ENCODE measurements at places on chromosomes 11 and 22.

- no peak for DNase-seq
Observed at GRCh38 chr11:82117362-82117761, 616.3 kb downstream of the FAM181B start.

- peak; percentile 81 for DNase-seq
Observed at GRCh38 chr11:120564573-120565311, 53.2 kb downstream of the GRIK4 start.

DNA sequence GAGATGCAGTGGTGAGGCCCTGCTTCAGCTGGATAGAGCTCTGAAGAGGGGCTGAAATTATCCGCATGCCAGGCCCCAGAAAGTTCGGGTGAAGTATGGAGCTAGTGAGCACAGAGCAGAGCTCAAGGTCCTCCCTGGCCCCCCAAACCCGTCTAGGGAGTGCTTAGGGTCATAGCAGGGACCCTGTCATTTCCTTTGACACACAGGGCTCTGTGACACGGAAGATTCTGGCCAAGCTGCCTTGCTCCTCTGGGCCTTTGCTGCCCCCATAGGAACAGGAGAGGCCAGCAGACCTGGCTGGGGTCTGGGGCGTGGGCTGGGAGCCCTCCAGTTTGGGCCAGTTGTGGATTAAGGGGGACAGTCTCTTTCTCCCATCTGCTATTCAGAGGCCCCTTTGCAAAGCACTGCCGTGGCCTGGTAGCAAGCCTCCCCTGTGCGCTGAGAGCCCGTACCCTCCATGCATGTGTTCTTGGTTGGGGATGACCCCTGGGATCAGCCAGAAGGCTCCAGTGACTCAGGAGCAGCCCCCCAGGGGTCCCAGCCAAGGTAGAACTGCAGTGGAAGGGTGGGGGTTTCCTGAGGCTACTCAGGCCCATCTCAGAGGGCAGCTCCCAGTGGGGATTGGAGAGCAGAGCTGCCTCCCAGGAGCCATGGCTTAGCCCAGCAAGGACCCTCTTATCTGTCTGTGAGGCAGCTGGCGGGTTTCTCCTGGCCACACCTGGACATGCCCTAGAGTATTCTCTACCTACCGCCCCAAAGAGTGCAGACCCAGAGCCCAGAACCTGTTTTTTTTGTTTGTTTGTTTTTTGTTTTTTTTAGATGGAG lies 42.3 kb downstream of the RNF141 start:
- no peak for DNase-seq

DNA sequence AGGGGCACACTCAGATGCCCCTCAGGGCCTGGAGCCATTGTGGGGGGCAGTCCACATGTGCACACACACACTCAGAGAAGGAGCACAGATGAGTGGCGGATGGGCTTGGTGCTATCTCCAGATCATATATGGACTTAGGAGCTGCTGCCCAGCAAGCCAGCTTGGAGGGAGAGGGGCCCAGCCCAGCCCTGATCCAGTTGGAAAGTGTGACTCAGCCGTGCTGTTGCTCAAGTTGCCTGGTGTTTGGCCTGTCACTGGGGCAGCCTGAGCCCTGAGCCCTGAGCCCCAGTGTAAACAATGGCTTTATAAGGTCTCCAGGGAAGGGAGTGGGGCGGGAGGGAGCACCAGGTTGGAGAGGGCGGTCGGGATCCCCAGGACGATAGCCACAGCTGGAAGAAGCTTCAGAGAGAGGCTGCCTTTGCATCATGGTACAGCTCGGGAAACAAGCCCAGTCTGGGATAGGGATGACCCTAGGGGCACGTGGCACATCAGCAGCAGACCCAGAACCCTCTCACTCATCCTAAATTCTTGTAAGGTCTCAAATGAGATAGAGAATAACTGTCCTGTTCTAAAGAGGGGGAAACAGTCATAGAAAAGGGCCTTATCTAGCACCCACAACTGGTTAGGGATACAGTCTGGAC lies 4.8 kb downstream of the SELENOM start:
- peak; percentile 66 for DNase-seq

DNA sequence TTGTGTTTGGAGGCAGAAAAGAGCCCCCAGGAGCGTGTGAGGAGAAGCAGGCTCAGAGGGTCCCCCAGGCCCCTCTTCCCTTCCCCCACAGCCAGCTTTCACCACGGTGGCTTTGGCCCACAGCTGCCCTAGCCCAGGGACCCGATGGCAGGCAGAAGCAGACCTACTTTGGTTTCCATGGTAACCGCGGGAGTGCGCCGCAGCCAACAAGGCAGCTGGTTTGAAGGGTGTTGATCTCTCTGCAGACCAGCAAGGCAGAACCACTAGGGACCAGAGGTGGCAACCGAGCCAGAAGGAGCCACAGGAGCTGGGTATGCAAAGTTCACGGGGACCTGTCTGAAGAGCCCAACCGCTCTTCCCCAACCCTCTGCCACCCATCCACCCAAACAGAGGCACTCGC lies 69.4 kb downstream of the BUD13 start:
- DNase-seq, result no peak
